RWPE2 (cell line): ENCODE measurements at places on chromosomes 3 and 15.

- no peak for DNase-seq
These were observed 34.8 kb upstream of the EPHA3 start for GRCh38 chr3:89072642-89073041.

DNA sequence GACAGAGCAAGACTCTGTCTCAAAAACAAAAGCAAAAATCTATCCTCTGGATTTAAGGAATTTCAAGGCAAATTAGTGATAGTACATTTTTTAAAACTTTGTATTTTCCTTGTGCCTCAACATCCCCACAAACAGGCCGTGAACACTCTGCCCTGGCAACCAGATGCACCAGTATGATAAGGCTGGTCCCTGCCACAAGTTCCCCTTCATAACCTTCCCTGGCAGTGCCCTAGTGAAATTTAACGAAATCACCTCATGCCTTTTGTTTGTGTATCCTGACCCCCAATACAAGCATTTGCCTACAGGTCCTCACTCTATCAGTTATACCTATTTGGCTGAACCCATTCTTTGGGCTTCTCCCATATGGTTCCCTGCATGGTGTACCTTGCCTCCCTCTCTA is 107.4 kb upstream of the FLNB start:
- DNase-seq: no peak

- no peak for DNase-seq
These were observed 69.7 kb downstream of the CHCHD6 start for GRCh38 chr3:126773783-126774182.

DNA sequence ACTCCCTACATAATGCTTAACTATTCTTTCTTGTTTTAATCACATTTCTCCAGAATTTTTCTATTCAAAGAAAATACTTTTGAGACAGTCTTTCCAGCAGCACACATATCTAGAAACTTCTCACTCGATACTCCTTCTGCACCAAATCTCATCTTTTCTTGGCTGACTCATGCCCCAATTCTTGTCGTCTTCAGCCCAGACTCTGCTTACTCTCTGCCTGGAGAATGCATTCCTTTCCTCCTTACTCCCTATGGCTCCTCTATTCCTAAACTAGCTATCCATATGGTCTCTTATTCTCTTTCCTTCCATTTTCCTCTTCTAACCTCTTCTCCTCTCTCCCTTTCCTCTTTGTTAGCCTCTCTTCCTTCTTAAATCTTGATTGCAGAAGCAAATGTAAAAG is 158.7 kb downstream of the GBE1 start:
- DNase-seq: no peak

DNA sequence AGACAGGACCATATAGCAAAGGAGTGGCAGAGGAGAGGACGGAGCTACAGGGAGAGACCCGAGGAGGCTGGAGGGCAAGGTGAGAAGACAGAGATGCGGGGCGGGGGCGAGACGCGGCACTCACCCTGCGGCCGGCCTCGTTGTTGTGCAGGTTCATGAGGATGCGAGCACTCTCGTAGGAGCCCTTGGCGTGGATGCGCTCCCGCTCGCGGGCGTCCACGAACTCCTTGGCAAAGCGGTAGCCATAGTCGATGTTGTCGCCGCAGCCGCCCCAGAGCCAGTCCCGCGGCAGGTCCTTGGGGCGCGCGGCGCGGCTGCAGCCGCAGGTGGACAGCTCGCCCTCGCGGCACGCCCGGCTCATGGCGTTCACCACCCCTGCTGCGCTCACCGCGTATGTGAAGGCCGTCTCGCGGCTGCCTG is 12.9 kb downstream of the WNT5A start:
- DNase-seq: no peak
